Iris pigment epithelial cell (primary cell): ENCODE measurements at places on chromosomes 3 and 15.

GRCh38 chr15:77715860-77716259, 83.1 kb upstream of the LINGO1 start:
- no peak for DNase-seq

DNA sequence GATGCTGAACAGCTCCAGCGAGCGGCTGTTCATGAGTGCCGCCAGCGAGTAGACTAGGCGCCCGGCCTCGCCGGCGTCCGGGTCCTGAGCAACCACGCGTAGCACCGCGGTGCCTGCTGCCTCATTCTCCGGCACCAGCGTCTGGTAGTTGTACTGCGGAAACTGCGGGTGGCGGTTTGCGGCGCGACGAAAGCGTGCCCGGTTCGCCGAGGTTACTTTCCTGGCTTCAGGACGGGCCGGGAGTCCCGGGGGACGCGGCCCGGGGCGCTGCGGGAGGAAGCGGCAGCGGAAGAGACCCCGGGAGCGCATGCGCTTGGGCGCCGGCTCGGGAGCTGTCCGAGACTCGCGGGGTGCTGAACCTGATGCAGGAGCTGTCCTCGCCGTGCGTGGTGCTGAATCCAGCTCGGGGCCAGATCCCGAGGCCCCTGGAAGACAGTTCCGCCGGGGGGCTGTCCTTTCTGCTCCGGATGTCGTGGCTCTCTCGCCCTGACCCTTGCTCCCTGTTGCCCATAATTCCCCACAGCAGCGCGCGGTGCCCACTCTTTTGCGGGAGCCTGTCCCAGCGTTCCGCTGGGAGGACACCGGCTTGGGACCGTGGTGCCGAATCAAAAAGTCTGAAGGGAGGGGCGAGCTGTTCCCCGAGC, 1.1 kb downstream of the CELSR3 start:
- DNase-seq = peak; percentile 46

GRCh38 chr3:12423131-12423530, 61.1 kb upstream of the TSEN2 start:
- no peak for DNase-seq

- no peak for DNase-seq
These were observed 184.1 kb downstream of the LPP start for GRCh38 chr3:188338086-188338485.

GRCh38 chr3:79202471-79203143, 565.2 kb downstream of the ROBO1 start:
- DNase-seq = no peak

DNA sequence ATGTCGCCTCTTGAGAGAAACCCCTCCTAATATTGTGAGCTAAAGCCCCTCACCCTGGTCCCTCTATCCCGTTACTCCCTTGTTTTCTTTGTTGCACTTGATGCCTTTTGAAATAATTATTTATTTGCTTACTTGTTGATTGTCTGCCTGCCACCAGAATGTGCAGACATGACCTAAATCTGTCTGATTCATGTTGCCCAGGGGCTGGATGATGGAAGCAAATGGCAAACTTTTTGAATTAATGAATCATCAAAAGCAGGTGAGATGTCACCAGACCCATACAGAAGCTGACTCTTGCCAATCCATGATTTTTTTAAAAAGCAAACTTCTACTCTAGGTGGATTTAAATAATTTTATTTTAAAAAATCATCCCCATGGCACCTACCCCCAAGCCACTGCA, 49.3 kb downstream of the GRIP2 start:
- no peak for DNase-seq

GRCh38 chr15:52683580-52683979, 4.4 kb upstream of the ATOSA start:
- no peak for DNase-seq

DNA sequence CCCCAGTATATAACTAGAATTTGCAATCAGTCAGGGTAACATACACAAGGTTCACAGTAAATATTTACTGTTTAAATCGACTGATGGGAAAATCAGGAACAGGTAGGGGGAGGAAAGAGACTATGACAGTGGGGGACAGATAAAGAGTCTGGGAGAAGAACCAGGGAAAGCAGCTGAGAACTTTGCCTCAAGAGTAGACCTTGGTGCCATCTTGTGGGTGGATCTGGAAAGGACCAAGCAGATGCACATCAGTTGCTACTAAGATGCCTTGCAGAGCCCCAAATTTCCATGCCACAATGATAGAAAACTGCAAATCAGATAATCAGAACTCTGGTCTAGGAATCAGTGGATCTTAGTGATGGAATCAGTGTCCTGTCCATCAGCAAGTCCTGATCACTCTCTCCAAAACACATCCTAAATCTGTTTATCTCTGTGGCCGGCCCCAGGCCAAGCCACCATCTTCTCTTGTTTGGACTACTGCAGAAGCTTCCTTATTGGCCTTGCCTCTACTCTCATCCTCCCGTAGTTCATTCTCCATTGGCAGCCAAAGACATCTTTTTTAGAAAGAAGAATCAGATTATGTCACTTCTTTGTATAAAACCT, 62.7 kb downstream of the PDE8A start:
- DNase-seq = peak; percentile 80

GRCh38 chr3:137348936-137349335, 391.2 kb downstream of the IL20RB start:
- DNase-seq = no peak

GRCh38 chr3:4850211-4850927, 128.9 kb upstream of the BHLHE40 start:
- DNase-seq = no peak

DNA sequence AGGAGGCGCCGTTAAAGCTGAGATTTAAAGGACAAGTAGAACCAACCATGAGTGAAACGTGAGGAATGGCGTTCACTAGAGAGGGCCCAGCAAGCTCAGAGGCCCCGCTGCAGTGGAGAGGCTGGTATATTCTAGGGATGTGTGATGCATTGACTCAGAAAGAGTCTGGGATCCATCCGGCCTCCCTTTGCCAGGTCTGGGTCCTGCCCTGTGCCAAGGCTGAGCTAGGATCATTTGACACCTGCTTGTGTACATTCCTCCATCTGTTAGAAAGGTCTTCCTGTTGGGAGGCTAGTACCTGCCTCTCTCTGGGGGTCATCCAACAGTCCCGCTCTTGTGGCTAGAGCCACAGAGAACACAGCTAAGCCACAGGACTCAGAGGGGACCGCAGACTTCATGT, 28.4 kb downstream of the CA12 start:
- DNase-seq = no peak
